Left ventricle myocardium inferior (tissue), 1 donor: ENCODE measurements at places on chromosomes 2 and 18. TPM values are rescaled to one million over a fixed set of nuclear protein-coding genes. Genes with fewer than 3 reads are reported as not detected.

- DNase-seq = no peak
These were observed 98.4 kb downstream of the CDK15 start for GRCh38 chr2:201904538-201905420.

DNA sequence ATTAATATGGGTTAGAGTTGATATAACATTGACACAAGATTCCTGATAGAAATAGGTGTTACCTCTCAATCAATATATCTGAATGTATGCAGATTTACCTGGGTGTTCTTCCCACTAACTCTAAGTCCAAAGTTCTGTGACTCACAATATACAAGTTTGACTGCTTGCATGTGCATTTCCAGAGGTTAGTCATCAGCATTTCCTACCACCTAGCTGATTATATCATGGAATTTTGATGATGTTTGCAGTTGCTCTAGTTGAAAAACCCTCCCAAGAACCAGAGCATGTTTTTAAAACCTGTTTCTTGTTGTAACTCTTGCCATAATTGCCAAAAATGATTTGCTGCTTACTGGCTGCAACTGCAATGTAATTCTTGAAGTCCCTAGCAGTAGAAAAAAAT lies 15.0 kb upstream of the DSG1 start:
- DNase-seq = no peak

GRCh38 chr18:69636529-69637301 lies 236.0 kb downstream of the DOK6 start:
- no peak for DNase-seq

DNA sequence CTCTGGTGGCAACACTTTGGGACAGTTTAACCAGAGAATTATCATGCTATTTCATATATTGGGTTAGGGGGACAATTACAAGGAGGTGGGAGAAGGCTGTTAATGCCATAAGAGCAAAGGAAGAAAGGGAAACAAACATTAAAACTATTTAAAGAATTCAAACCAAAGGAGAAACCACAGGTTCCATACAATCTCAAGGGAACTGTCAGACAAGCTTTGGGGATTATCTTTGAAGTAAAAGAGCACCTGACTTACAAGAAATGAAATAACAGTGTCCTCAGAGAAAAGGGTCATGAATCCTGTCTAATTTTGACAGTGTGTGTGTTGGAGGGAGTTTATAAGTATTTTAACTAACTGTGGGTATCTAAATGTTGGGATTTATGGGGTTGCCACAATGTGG lies 44.4 kb downstream of the CERS6 start:
- no peak for DNase-seq

DNA sequence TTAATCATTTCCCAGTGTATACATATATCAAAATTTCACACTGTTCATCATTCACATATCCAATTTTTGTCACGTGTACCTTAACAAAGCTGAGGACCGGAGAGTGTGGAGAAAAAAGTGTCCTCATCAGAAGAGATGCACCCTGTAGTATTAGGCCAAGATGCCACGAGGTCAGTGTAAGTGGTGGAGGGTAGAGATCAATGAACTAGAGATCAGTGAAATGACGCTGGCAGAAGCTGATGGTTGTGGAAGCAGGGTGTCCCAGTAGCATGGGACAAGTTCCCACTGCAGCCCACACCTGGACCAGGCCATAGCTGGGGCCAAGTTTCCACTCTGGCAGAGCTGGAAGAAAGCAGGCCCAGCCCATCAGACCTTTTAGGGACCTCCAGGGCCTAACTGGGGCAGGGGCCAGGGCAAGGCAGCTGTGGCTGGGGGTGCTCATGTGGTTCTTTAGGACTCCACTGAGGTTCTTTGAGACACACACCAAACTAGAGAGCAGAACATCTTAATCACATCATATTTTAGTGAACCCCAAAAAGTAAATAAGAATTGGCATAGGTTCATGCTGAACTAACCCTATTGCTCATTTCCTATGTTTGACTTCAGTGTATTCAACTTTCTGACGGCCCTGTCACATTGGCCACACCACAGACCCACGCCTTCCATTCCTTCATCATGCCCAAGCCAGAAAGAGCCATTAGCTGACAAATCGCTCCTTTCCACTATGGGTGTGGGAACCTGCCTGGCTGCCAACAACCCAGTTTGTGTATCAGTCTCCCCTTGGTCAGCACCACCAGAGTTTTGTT lies 21.6 kb upstream of the GPR55 start:
- no peak for DNase-seq

DNA sequence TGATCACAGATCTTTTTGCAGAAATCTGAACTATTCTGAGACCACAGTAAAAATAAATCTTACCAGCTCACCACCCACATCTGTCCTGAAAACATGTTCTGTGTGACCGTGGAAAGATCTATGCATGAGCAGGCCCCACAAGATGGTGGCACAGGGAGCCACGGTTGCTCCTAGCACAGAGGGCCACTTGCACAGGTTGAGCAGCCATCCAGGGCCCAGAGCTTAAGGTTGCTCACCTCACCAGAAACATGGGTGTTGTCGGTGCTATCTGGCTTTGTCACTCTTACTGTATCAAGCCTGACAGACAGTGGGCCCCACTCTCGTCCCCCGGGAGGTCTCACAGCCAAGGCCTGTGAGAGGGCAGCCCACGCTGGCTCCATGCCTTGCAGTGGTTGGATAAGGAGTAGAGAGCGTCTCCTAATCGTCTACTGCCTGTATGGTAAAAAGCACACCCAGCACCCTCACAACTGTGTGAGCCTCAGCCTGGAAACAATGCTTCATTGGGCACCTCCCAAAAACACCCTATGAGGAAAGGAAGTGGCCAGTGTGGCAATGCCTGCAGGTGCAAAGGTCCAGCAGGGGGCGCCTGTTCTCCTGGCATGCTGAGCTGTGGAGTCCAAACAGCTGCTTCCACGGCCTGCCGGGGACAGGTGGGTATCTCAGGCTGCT lies 19.6 kb downstream of the TUBB6 start:
- peak; percentile 85 for DNase-seq

DNA sequence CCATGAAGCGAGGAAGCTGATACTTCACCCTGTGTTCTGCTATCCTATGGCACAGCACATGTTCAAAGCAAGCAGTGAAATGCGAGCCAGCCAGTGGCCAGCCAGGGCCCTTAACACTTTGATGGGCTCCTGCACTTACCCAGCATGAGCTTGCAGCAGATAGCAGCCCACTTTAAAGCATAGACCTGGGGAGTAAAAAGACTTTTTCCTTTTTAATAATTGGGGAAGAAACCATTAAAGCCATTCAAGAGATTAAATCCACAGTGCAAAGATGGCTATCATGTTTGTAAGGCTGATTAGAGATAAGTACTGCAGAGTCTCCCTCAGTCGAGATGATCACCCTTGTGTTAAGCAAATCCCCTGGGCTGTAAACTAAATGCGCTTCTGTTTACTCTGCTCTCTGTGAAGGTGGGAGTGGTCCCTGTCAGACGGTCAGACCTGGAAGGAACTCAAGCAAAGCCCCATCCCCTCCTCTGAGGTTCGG lies 15.7 kb downstream of the CCBE1 start:
- no peak for DNase-seq

- DNase-seq = no peak
These were observed 138.8 kb upstream of the COPS8 start for GRCh38 chr2:236946871-236947270.

DNA sequence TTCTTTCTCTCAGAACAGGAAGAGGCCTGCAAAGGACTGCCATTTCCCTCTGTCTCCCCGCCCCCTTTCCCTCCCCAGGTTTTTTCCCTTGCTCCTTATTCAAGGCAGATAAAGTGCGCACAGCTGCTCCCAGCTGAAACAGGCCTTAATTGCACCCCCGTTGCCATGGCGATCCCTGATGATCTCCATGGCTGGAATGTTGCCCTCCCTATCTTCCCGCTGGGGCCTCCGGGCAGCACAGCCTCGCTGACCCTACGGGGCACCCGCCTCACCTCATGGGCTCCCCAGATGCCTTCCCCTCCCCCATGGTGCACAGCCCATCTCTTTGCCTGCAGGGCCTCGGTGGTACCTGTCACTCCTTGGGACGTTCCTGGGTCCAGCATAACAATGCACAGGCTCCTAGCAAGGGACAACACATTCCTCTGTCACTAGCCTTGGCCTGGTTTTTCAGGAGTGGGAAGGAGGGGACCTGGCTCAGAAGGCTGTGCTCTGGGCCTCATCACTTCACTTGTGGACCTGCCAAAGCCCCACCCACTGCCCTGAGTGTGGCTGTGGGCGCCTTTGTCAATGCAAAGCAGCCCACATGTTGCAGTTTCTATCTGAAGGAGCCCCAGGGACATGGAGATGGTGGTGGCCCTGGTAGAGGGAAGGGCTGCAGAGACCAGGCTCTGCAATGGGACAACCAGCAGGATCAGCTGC lies 115.0 kb downstream of the CELF4 start:
- DNase-seq = no peak

- DNase-seq = no peak
These were observed 11.7 kb downstream of the LYPD6B start for GRCh38 chr2:149050188-149050587.

DNA sequence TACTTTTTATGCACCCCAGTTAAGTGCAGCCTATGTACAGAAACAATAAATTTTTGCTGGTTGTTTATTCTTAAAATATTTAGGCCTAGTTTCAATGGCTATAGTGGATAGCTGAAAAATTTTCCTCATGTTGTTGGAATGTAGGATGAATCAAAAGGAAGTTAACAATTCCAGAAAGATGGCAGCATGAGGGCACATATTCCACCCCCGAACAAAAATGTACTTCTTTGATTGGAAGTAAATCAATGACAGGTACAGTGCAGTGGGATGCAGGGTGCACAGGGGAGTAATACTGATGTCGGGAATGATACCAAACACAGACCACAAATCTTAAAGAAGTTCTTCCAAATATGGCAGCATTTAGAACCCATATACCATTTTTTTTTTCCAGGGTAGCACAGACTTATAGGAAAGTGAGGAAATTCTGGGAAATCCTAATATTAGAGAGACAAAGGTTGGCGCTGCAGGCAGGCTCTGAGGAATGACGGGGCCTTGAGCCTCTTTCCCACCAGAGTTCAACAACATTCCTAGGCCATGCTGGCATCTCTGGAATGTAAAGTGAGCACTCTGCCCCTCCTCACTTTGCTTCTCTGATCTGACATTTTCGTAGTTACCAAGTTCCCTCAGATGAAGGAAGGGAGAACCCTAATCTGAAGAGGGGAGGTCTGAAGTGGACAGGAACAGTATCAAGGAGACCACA lies 36.6 kb upstream of the IKZF2 start:
- no peak for DNase-seq

DNA sequence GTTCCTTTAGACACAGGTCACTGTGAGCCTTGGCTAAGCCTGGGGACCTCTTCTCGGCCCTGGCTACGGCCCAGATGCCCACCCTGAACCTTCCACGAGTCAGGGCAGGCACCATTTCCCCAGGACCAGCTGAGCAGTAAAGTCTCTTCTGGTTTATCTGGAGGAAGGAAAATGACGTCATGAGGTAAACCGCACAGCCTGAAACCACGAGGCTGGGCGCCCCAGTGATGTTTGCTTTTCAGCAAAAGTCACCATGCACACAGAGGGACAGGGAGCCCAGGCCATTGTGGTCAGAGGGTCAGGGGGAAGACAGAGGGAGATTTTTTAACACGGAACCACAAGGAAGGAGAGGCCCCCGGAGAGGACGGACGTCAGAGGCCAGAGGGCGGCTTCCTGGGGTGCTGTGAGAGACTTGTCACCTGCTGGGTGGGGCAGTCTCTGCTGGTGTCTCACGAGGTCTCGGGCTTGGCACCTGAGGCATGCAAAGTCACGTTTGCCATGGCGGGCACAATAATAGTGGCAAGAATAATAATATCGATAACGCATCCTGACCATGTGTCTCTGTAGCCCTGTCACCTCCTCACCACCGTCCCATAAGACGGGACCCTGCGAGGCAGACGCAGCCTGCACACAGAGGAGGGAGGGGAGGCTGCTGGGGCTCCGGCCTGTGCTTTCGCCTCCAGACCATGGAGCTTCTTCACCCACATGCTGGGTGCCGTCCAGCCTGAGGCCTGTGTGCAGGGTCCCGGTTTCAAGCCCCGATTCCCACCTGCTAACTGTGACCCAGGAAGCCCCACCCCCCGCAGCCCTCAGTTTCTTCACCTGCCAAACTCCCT lies 33.2 kb upstream of the FOSL2 start:
- peak; percentile 32 for DNase-seq

GRCh38 chr2:1784986-1785617 lies 40.8 kb upstream of the PXDN start:
- no peak for DNase-seq

GRCh38 chr2:121409966-121410365 lies 120.7 kb upstream of the RNU4ATAC start:
- no peak for DNase-seq

- no peak for DNase-seq
These were observed 10.0 kb downstream of the MRPL33 start for GRCh38 chr2:27781496-27781895.

DNA sequence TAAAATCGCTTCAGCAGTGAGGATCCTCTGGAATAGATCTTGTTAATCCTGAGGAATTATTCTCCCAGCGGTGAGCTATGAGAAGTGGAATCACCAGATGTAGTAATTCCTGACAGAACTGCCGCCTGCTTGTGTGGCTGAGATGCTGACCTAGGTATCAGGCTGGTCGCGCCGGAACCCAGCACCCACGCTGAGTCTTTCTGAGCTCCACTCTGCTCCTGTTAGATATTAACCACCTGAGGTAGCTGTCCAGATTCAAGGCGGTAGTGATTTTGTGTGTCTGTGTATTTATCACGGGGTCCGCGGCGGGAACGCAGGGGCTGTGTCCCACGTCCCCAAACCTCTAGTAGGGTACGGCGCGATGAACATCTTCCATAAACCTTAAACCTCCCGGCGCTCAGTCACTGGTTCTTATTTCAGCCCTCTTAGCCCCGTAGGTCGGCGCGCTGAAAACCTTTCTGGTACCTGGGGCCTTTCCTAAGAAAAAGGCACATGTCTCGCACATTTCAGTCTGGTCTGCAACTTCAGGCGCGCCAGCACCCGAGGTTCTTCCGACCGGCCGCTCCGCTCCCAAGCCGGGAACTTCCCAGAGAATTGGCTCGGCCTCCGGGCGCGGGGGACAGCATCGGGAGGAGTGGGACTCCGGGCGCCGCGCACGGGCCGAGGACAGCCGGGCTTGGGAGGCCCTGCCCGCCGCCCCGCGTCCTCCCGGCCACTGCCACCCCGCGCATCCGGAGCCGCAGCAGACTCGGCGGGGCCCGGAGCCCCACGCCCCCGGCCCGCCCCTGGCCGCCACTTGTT lies 542 bp upstream of the CNNM3 start:
- DNase-seq = no peak

- DNase-seq = no peak
These were observed 353.0 kb downstream of the MYCN start for GRCh38 chr2:16293398-16293797.

DNA sequence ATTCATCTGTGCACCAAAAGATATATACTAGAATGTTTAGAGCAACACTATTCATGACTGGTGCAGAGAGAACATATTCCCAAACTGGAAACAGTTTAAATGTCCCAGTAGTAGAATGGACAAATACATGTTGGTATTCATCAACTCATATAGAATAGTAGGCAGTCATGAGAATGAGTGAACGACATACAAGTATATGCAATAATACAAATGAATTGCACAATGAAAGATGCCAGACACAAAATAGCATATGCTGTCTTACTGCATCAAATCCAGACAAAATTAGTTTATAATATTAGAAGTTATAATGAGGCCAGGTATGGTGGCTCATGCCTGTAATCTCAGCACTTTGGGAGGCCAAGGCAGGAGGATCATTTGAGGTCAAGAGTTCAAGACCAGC lies 8.3 kb upstream of the PRKAG3 start:
- no peak for DNase-seq

SRD5A2 gene
- not detected for total RNA-seq

BMP10 gene
- total RNA-seq = 0.19 TPM

SLC4A1AP gene
- 21.3 TPM for total RNA-seq

CARF gene
- total RNA-seq = 8.1 TPM

LIMS4 gene
- 2.1 TPM for total RNA-seq

GCG gene
- total RNA-seq = not detected

PDE11A gene
- total RNA-seq = 2.5 TPM
